Spinal cord (tissue), 10 donors: ENCODE measurements at places on chromosomes 1 and 21. TPM values are rescaled to one million over a fixed set of nuclear protein-coding genes. Genes with fewer than 3 reads are reported as not detected.

GRCh38 chr1:240635466-240636256, 23.7 kb upstream of the GREM2 start:
- no peak for DNase-seq

- no peak for DNase-seq
These were observed 4.3 kb upstream of the LRP8 start for GRCh38 chr1:53332186-53332564.

DNA sequence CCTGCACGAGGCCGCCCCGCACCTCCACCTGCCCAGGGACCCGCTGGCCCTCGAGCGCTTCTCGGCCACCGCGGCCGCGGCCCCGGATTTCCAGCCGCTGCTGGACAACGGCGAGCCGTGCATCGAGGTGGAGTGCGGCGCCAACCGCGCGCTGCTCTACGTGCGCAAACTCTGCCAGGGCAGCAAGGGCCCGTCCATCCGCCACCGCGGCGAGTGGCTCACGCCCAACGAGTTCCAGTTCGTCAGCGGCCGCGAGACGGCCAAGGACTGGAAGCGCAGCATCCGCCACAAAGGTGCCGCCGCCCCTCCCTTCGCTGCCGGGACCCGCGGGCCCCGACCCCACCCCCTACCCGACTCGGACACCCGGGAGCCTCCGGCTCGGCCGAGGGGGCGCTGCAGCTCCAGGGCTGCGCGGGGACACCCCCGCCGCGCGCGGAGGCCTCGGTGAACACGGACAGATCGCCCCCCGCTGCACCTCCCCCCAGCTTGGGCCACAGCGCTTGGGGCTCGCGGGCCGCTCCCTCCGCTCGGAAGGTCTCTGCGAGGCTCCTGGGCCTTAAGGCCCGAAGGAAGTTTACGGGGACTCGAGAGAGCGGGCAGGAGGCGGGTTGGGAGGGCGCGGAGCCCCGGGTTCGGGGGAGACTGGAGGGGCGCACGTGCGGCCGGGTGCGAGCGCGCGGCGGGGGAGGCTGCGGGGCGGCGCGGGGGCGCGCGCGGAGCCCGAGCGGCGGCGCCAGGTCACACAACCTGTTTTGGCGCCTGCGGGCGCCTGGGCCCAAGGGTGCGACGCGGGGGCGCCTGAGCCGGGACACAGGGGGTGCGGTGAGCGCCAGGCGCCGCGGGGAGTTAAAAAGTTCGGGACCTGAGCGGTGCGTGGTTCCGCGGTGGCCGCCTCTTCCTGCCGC, 1.2 kb downstream of the SAMD11 start:
- peak; percentile 56 for DNase-seq

GRCh38 chr1:53600561-53600960, 138.4 kb downstream of the GLIS1 start:
- no peak for DNase-seq

ATP1A1 gene
- polyA plus RNA-seq, result 219 TPM

DCST1 gene
- polyA plus RNA-seq, result 0.33 TPM
